ENCODE measurements at places on chromosomes 2 and 18.
A peak's percentile ranks its signal among the peaks of the same experiment; 100 is the strongest.

DNA sequence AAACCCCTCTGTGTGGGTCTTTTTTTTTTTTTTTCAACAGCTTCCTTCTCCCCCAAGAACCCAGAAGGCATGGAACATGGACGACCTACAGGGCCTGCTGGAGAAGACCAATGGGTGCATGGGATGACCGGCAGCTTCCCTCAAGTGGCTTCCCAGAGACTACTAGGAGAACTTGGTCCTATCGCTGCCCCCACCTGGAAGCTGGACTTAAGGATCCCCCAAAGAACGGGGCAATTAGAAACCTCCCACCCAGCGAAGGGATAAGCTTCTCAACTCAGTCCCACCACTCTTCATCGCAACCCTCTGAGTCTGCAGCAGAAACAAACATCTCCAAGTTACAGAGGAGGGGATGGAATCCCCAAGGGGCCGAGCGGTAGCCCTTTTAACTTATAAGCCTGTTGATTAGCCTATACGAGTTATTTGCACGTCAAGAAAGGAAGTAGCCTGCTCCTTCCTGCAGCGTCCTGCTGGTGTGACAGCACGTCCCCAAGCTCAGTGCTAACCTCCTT is 1.4 kb downstream of the ACTR1B start:
- no peak for DNase-seq

- DNase-seq: no peak
Observed at GRCh38 chr2:204533629-204534370, 11.5 kb upstream of the PARD3B start.

- DNase-seq: no peak
Observed at GRCh38 chr2:16476866-16477265, 188.8 kb downstream of the CYRIA start.

DNA sequence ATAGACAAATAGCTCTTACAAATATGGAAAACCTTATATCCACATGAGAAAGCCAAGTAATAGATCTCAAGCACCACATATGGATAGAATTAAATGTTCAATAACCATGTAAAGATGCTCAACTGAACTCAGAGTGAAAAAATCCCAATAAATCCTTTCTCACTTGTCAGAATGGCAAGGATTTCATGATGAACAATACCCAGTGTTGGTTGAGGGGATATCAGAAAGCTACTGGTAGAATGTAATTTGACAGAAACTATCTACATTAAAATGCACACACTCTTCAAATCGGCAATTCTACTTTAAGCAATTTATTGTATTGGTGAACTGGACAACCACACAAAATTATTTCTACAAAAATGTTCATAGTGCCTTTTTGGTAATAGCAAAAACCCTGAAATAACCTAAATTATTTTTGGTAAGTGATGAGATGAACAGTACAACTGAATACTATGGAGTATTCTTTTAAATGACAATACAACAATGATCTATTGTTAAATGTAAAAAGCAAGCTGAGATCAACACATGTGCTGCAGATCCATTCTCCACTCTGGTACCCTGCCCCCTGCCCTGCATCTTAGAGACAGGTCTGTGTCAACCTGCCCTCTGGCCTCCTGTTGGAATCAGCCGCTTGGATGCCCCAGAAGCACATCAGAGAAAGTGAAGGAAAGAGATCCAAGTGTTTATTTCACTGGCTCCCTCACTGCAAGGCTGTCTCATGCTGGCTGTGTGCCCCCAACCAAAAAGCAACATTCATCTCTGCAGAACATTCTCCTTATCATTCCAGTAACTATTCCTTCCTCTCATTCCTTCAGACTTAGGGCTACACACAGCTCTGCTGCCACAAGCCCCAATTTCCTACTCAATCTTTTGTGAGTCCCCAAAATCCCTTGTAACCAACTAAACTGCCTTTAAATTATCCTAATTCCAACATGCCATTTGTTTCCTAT is 442.5 kb downstream of the LRATD1 start:
- DNase-seq: no peak

DNA sequence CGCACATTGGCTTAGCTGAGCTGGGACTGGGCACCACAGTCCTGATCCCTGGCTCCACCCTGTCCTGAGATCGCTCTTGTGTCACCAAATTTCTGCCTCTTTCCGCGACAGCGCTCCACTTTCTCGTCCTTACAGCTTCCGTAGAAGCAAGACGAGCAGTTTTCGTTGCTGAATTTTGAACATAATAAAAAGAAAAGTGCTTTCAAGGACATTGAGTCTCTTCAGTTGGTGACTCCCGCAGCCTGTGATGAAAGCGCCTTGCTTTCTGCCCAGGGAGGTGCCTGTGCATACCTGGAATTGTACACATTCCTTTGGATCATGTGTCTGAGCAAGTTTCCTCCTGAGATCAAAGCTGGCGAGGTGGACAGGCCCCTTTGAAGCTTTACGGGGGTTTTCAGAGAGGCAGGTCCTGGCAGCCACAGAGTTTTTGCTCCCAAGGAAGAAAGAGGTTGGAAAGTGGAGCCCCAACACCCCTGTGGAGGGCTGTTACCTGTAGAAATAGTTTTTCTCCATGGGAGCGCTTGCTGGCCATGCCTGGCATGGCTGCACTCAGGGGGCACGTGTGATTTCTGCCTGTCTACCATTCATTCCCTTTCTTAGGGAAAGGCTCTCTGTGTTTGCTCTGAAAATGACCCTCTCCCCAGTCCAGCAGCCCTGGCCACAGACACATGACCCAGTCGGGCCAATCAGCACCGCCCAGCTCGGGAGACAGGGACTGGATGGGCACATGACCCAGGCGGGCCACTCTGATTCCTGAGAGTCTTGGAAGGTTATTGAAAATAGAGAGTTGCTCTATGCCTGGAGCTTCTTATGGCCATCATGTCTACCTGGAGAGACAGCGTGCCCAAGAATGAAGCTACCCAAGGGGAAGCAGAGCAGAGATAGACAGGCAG is 115.6 kb upstream of the OTOS start:
- DNase-seq: peak; percentile 70

DNA sequence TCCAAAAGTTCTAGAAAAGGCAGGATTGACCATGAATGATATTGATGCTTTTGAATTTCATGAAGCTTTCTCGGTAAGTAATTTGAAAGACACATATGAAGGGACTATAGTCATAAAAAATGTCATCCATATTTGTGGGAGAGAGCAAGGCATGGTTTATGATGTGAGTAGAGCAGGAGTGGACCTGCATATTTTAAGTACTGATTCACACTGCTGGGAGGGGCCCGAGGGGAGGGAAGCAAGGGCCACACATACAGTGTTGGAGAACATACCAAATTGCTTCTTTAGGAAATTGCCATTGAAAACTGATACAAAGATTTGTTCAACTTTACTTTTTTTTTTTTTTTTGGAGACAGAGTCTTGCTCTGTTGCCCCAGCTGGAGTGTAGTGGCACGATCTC is 39.4 kb downstream of the HADHB start:
- no peak for DNase-seq

- DNase-seq: no peak
Observed at GRCh38 chr2:213545964-213546475, 261.8 kb downstream of the SPAG16 start.

DNA sequence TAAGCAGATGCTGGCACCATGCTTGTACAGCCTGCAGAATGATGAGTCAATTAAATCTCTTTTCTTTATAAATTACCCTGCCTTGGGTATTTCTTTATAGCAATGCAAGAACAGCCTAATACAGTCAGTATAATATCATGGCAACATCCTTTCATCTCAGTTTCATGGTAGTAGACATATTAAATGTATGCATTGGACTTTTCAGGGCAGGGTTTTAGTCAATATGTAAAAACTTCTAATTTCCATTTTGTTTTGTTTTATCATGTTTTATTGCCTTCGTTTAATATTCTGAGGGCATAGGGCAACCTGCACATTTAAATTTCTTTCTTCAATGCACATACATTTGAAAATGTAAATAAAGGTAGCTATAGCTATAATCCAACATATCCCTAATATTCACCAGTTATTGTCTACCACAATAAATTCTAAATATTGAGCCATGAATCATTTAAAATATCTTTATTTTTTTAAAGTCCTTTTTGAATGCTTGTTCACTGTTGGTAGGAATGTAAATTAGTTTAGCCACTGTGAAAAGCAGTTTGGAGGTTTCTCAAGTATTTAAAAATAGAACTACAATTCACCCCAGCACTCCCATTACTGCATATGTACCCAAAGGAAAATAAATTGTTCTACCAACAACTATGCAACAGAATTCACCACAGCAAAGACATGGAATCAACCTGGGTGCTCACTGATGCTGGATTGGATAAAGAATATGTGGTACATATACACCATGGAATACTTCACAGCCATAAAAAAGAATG is 41.8 kb upstream of the GRB14 start:
- no peak for DNase-seq

- no peak for DNase-seq
Observed at GRCh38 chr2:235851828-235852525, 316.2 kb downstream of the GBX2 start.

DNA sequence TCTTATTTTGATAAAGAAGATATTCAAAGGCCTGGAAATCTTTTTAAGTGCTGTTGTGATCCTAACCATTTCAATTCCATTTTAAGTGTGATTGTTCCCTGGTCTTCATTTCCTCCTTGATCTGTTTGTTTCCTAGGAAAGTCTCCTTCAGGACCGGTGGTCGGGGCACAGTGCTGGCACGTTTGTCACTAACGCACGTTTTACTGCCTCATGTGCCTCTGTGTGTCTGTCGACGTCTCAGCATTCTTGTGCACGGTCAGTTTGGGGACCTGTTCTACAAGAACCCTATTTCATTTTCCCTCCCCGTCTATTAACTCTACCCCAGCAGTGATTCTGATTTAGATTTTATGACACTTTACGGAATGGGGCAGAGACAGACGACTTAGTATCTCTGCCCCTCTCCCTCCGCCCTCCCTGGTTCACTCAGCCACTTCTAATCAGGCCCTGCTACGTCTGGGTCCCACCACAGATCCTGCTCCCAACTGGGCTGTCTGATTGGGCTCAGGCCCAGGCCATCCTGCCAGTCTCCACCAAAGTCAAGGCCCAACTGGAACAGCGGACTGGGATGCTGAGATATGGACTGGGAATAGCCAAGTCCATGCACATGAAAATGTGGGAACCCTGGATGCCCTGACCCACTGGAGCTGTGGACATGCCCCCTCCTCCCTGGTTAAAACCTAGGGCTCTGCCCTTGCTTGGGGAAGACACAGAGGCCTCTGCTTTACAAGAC is 95.6 kb downstream of the TWIST2 start:
- no peak for DNase-seq

GRCh38 chr2:169190197-169190775 is 120.9 kb downstream of the DHRS9 start:
- no peak for DNase-seq
